Stimulated activated CD4-positive, alpha-beta T cell treated with anti-CD3 and anti-CD28 coated beads, TNF-alpha, amount 100 ng/mL, for 1 hour (primary cell): ENCODE measurements at places on chromosomes 13 and 19.

DNA sequence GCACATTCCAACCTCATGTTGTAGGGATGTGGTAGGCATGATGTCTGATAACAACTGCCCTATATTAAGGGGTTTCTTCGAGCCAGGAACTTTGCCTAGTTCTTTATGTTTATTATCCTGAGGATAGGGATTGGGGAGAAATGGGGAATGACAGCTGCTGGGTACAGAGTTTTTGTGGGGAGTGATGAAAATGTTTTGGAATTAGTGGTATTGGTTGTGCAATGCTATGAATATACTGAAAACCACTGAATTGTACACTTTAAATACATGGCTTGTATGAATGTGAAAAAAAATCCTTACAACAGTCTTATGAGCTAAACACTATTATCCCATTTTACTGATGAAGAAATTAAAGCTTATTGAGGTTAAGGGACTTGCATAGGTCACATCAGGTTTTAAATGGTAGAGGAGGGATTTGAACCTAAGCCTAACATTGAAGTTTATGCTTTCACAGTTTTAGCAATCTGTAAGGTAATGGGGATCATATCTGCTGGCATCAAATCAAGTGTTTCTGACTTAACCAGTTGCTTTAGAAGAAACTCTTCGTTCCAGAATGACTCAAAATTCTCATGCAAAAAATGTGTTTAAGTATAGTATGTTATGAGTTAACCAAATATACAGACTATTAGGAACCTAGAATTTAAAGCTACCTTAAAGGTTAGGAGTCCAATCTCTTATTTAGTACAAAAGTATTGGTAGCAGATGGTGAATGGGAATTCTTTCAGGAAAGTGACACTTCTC lies 61.4 kb downstream of the ERCC5 start:
- no peak for DNase-seq

GRCh38 chr19:27745978-27746542 lies 1466.9 kb downstream of the UQCRFS1 start:
- no peak for DNase-seq

- no peak for DNase-seq
These were observed 695 bp downstream of the BST2 start for GRCh38 chr19:17404621-17405249.

GRCh38 chr19:42185277-42185676 lies 32.2 kb downstream of the DEDD2 start:
- no peak for DNase-seq

- no peak for DNase-seq
These were observed 13.6 kb downstream of the ZIC2 start for GRCh38 chr13:99995104-99995588.

GRCh38 chr13:102902789-102903347 lies 57.0 kb downstream of the ERCC5 start:
- DNase-seq: no peak

- no peak for DNase-seq
These were observed 106.9 kb downstream of the KLF12 start for GRCh38 chr13:74027161-74027779.

DNA sequence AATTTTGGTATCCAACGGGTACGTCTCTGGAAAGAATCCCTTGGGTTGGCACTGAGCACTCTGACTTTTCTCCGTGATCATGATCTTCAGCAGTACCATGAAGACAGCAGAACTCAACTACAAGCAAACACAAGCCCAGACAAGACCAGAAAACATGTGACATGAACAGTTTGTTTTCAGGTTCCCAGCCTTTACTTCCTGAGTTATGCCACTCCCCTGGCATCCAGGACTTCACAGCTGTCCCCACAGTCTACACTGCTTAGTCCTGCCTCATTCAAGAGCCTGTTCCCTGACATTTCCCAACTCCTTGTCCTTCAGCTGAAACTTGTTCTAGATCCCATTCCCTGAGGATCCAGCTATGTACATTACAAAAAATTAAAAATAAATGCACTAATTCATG lies 4.9 kb upstream of the N4BP2L1 start:
- no peak for DNase-seq

DNA sequence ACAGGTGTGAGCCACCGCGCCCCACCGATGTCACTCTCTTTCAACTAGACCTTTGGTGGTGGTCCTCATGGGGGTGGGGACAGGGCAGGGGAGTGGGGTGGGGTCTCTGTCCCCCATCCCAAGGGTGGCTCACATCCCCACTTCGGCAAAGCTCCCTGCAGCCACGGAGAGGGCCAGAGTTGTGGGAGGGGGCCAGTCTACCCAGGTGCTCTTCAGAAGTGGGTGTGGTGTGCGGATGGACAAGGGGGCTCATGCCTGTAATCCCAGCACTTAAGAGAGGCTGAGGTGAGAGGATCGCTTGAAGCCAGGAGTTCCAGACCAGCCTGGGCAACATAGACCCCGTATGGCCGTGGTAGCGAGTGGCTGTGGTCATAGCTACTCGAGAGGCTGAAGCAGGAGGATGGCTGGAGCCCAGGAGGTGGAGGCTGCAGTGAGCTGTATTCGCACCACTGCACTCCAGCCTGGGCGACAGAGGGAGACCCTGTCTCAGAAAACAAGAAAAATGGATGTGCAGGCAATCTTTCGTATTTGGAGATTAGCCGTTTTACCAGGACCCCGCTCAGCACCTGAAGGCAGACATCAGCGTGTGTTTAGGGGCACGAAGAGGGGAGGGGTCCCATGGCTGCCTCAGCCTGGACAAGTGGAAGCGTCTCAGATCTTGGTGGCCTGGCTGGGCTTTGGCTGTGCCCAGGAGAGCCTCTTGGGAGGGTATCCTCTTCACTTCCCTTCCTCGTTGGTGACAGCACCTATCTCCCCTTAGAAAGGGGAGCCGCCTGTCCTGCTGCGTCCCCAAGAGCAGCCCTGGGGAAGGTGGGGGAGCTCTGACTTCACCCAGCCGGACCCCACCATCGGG lies 846 bp downstream of the TGFBR3L start:
- DNase-seq: no peak

DNA sequence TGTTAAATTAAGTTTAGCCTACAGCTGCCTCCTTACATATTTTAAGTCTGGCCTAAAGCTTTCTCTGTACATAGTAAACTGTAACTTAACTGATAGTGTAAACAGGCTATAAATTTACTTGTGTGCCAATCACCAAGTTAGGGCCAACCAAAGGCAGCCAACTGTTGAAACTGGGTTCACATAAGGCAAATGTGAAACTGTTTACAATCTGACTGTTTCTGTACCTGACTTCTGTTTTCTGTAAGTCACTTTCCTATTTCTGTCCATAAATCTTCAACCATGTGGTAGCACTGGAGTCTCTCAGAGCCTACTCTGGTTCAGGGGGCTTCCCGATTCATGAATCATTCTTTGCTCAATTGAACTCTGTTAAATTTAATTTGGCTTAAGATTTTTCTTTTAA lies 103.1 kb downstream of the RAP2A start:
- no peak for DNase-seq

DNA sequence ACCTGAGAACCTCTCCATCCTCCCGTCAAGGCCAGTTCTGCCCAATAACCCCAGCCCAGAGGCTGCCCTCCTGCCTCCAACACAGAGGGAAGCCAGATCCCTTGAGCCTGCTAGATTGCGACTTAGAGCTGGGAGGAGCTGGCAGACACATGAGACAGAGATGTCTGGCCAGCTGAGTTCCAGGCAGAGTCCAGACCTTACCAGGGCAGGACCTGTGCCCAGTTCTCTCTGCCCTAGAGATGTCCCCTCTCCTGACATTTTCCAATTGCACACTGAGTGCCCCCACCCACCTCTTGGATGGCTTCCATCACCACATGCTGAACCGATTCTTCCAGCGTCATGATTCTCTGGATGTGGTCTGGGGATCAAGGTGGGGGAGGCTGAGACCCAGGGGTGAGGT lies 3.0 kb downstream of the HOOK2 start:
- DNase-seq: no peak

DNA sequence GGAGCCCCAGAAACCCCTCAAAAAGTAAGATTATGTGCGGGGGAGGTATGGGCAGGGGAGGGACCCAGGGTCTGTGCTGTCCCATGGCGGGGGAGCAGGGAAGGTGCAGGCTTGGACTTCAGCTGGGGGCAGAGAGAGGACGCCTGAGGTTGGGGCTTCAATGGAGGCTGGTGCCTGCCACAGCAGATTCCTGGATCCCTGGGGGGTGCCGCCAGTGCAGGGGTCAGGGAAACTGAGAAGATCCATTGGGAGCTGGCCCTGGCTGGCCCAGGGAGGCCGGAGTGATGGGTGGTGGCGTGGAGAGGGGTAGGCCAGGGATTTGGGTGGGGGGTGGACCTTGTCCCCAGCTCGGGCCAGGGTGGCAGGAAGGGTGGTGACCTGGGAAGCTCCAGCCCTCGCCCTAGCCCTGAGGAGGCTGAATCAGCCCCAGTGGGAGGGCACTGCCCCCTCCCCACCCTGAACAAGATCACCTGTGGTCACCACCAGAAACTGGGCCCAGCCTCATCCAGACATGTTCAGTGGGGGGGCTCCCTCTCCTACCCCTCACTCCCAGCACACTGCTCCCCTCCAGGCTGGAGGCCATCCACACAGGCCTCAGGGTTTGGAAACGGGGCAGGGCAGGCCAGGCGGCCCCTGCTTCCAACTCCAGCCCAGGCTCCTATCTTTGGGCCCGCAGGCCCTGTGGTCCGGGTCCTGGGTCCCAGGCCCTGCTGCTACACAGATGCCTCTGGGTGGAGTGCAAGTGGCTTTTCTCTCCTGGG lies 1.4 kb downstream of the NKPD1 start:
- DNase-seq: no peak

DNA sequence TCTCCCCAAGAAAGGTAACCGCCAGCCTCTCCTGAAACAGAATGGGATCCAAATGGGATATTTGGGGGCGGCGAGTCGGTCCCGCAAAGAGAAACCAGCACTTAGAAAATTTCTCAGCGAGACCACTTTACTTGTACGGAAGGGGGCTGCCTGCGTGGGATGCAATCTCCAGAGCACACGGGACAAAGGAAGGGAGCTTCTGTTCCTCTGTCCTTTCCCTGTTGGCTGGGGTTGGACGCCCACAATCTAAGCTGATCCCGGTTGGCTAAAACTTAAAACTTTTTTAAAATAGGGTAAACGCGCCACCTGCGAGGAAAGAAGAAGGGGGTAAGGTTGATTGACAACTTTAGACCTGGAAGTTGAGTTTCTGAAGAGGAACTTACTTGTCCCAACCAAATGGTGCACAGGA lies 826 bp upstream of the BSG start:
- DNase-seq: no peak

DNA sequence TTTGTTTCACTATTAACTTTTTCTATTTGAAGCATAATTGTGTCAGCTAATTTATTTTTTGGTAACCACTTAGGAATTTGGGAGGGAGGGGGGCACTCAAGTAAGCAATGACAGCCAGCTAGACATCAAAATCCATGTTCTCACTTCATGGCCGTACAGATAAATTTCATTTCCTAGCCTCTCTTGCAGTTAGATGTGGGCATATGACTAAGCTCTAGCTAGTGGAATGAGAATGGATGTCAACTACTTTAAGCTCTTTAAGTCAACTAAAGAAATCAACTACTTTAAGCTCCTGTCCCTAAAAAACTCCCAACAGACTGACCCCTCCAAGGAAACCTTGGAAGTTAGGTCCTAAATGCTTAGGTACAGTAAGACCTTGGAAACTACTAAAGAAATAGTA lies 92.0 kb downstream of the KCNRG start:
- DNase-seq: no peak

GRCh38 chr13:96797136-96797535 lies 197.1 kb downstream of the OXGR1 start:
- no peak for DNase-seq

GRCh38 chr13:34038541-34039068 lies 220.7 kb downstream of the RFC3 start:
- no peak for DNase-seq

- DNase-seq: no peak
These were observed 30.7 kb downstream of the PDE4A start for GRCh38 chr19:10450853-10451609.

DNA sequence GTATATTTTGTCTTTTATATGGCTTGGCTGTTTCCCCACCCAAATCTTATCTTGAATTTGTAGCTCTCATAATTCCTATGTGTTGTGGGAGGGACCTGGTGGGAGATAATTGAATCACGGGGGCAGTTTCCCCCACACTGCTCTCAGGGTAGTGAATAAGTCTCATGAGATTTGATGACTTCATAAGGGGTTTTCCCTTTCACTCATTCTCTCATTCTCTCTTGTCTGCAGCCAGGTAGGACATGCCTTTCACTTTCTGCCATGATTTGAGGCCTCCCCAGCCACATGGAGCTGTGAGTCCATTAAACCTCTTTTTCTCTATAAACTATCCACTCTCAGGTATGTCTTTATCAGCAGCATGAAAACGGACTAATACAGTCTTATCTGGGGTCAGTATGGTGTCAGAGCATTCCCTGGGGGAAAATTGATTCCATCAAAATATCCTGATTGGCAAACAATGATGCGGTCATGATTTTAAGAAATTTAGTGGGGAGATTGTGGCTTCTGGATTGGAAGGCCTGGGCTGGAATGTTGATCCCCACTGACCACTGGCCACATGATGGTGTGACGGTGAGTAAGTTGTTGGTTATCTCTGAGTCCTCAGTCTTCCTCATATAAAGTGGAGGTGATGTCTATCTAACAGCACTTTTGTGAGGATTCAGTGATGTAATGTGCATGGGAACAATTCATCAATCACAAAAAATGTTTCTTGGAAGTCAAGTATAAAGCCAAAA lies 27.5 kb upstream of the ANKRD10 start:
- no peak for DNase-seq
